IPS DF 6.9 (cell line): ENCODE measurements at places on chromosomes 12 and 14.

- H3K27me3 ChIP-seq, result no peaks in the 10 kb centered on the region
- no peaks in the 10 kb centered on the region for H3K4me1 ChIP-seq
- DNase-seq, result no peak
- H3K27ac ChIP-seq, result no peak overlapping the region
- 0 out of 2 replicates have a peak, but pooled peaks cover 6% of the 10 kb centered on the region for H3K36me3 ChIP-seq
These were observed 13.7 kb downstream of the POMT2 start for GRCh38 chr14:77306851-77307496.

- no peak overlapping the region for H3K4me3 ChIP-seq
- no peak overlapping the region for H3K27ac ChIP-seq
- no peaks in the 10 kb centered on the region for H3K27me3 ChIP-seq
- DNase-seq, result no peak
- H3K4me1 ChIP-seq, result peaks cover 2% of the 10 kb centered on the region; the same call in 1 of the 2 replicates
These were observed 3.7 kb upstream of the FERMT2 start for GRCh38 chr14:52954346-52955214.

DNA sequence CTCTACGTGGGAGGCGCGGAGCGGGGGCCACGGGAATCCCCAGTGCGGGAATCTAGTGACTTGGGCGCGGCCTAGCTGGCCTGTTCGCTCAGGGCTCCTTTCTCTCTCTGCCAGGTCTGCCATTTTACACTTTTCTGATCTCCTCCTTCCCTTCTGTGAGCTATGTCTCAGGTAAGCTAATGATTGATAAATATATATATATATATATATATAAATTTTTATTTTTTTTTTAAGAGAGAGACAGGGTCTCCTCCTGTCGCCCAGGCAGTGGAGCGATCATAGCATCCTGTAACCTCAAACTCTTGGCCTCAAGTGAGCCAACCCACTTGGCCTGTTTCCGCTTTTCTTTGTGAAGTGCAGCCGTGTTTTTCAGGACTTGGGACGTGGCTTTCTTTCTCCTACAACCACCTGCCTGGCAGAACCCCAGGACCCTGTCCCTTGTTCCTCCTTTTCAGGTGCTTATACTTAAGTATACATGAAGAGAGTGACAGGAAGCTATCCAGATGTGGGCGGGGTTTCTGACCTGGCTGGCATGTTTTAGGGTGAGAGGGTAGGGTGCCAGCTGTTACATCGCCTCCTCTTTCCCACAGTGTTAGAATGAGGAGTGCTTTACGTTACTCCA, 547 bp downstream of the ZNF140 start:
- no peak for DNase-seq
- peak overlapping the region; percentile 82 for H3K4me3 ChIP-seq
- H3K36me3 ChIP-seq, result no peaks in the 10 kb centered on the region; the same call in 1 of the 2 replicates
- no peaks in the 10 kb centered on the region for H3K27me3 ChIP-seq

DNA sequence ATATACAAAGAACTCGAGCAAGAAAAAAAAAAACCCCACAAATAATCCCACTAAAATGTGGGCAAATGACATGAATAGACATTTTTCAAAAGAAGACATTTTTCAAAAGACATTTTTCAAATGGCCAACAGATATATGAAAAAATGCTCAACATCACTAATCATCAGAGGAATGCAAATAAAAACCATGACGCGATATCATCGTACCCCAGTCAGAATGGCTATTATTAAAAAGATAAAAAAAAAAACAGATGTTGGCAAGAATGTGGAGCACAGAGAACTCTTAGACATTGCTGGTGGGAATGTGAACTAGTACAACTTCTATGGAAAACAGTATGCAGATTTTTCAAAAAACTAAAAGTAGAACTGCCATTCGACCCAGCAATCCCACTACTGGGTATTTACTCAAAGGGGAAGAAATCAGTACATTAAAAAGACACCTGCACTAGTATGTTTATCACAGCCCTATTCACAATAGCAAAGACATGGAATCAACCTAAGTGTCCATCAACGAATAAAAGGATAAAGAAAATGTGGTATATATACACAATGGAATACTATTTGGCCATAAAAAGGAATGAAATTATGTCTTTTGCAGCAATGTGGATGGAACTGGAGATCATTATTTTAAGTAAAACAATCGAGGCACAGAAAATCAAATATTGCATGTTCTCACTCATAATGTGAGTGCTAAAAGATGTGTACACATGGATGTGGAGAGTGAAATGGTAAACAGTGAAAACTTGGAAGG, 16.3 kb downstream of the ZBTB39 start:
- no peak overlapping the region for H3K27ac ChIP-seq
- no peaks in the 10 kb centered on the region for H3K27me3 ChIP-seq
- no peak overlapping the region for H3K4me3 ChIP-seq
- H3K36me3 ChIP-seq, result no peaks in the 10 kb centered on the region

DNA sequence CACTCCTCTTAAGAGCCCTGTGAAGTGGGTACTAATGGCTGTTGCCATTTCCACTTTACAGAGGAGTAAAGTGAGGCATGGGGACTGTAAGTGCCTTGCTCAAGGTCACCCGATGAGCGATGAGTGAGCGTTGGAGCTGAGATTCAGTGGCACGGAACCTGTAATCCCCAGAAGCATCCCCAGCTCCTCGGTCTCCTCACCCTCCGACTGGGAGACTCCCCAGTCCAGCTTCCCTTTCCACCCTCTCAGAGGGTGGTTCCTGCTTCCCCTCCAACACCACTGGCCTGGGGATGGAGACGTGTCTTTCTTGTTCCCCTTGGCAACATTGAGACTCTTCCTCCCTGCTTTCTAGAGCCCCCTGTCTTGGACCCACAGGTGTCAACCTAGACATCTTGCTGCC, 32.6 kb downstream of the TMEM63C start:
- no peak for DNase-seq
- H3K36me3 ChIP-seq, result no peaks in the 10 kb centered on the region
- H3K4me1 ChIP-seq, result peaks cover 2% of the 10 kb centered on the region; the same call in 1 of the 2 replicates

DNA sequence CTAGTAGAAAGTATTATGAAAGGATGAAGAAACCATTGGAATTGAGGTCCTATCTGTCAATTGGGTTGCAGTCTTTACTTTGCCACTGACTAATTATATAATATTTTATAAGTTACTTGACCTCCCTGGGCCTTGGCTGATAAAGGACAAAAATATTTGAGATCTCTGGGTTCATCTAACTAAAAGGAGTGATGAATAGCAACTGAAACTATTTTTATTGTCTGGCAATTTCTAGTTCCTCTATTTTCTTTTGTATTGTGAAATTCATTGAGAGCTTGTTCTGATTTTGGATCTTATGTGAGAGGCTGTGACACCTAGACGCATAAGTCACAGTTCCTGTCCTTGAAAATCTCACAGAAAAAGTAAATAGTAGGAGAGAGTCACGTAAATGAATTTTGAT, 415.7 kb upstream of the ATP2B1 start:
- no peak for DNase-seq
- no peaks in the 10 kb centered on the region for H3K4me1 ChIP-seq
- no peak overlapping the region for H3K4me3 ChIP-seq
- no peaks in the 10 kb centered on the region for H3K36me3 ChIP-seq
- no peaks in the 10 kb centered on the region for H3K27me3 ChIP-seq

- H3K27me3 ChIP-seq, result peaks cover 8% of the 10 kb centered on the region
- H3K4me3 ChIP-seq, result no peak overlapping the region
- no peak overlapping the region for H3K27ac ChIP-seq
- no peak for DNase-seq
These were observed 5.9 kb upstream of the DEGS2 start for GRCh38 chr14:100165376-100165775.

DNA sequence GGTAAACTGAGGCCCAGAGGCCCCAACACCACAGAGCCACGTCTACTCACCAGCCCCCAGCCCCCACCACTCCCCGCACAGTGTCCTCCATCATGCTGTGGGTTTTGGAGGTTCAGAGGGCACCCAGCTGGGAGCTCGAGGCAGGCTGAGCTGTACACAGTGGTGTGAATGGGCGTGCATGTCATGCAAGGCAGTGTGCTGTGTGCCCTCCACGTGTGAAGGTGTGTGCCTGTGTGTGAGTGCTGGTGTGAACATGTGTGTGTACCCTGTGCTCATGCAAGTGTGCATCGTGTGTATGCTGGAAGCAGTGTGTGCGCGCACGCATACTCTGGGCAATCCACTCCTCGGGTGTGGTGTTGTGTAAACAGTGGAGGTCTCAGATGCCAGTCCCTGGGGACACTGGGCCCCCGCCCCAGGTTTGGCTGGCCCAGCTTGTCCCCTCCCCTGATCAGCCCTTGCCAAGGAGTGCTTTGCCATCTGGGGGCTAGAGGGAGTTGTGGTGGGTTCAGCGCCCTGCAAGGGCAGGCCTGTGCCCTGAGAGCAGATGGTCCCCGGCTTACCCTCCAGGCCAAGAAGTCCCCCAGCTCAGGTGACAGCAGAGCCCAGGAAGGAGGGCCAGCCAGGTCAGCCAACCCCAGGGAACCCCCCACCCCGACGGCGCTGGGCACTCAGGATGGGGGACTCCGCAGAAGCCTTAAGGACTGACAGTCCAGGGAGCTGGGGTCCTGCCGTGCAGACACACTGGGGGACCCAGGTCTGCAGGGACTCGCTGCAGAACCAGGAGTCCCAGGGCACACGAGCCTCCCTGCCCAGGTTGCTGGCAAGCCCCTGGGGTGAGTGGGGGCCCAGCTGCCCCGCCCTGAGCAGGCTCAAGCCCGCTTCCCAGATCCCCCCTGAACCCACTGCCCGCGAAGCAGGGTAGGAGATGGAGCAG, 23.8 kb upstream of the GPR132 start:
- H3K27me3 ChIP-seq, result peaks cover 14% of the 10 kb centered on the region; the same call in 1 of the 2 replicates
- no peaks in the 10 kb centered on the region for H3K36me3 ChIP-seq
- H3K4me3 ChIP-seq, result no peak overlapping the region
- DNase-seq, result no peak
- no peak overlapping the region for H3K27ac ChIP-seq

DNA sequence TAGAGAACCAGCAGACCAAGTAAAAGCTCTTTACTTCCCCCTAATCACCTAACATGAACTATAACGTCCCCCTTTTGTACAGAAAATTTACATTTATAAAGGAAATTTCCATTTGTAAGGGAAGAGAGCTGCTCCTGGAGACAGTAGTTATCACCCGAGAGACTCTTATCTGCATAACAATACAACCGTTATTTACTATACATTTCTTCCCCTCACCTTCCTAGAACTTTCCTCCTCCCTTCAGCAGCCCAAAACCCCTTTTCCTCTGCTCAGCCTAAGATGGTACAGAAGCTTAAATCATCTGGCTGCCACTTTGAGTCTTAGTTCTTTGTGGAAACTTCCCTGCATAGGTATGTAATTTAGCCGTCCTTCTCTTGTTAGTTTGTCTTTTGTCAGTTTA, 40.4 kb upstream of the ETV6 start:
- peak overlapping the region; percentile 2; the same call in 1 of the 2 replicates for H3K4me3 ChIP-seq
- H3K27me3 ChIP-seq, result no peaks in the 10 kb centered on the region
- H3K27ac ChIP-seq, result peak overlapping the region; percentile 85

DNA sequence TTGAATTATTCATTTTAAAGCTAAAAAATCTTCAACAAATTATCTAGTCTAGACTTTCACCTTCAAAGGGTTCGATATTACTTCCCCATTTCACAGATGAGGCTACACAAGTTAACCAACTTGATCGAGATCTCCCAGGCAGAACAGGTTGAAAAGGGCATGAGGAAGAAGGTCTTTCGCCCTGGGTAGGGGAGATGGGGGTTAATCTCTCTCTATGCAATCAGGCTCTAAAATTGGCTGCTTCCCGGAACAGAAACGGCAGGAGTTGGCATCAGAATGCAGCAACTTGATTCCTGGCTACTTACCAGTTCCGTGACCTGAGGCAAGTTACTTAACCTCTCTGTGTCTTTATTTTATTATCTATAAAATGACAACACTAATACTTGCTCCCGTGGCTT, 2.4 kb upstream of the CISTR start:
- peaks cover 12% of the 10 kb centered on the region; the same call in 1 of the 2 replicates for H3K4me1 ChIP-seq
- DNase-seq, result no peak
- peaks cover 48% of the 10 kb centered on the region for H3K27me3 ChIP-seq
- H3K36me3 ChIP-seq, result no peaks in the 10 kb centered on the region
- no peak overlapping the region for H3K4me3 ChIP-seq
- no peak overlapping the region for H3K27ac ChIP-seq

GRCh38 chr12:25421651-25422167, 131.4 kb downstream of the LMNTD1 start:
- H3K36me3 ChIP-seq, result no peaks in the 10 kb centered on the region
- DNase-seq, result no peak
- H3K4me1 ChIP-seq, result no peaks in the 10 kb centered on the region
- H3K27me3 ChIP-seq, result no peaks in the 10 kb centered on the region
- H3K27ac ChIP-seq, result no peak overlapping the region
- no peak overlapping the region for H3K4me3 ChIP-seq

GRCh38 chr14:40098468-40098867, 666.2 kb upstream of the FBXO33 start:
- H3K36me3 ChIP-seq, result no peaks in the 10 kb centered on the region
- no peak overlapping the region for H3K4me3 ChIP-seq
- DNase-seq, result no peak
- H3K27me3 ChIP-seq, result no peaks in the 10 kb centered on the region
- no peaks in the 10 kb centered on the region for H3K4me1 ChIP-seq

GRCh38 chr14:85943192-85943591, 413.2 kb downstream of the FLRT2 start:
- H3K36me3 ChIP-seq, result no peaks in the 10 kb centered on the region
- DNase-seq, result no peak
- H3K27ac ChIP-seq, result no peak overlapping the region
- no peak overlapping the region for H3K4me3 ChIP-seq
- H3K27me3 ChIP-seq, result no peaks in the 10 kb centered on the region
- no peaks in the 10 kb centered on the region for H3K4me1 ChIP-seq

GRCh38 chr14:34965912-34966311, 16.9 kb upstream of the SRP54 start:
- no peaks in the 10 kb centered on the region for H3K27me3 ChIP-seq
- no peaks in the 10 kb centered on the region for H3K4me1 ChIP-seq
- DNase-seq, result no peak

- no peak overlapping the region for H3K27ac ChIP-seq
- peaks cover 2% of the 10 kb centered on the region; the same call in 1 of the 2 replicates for H3K4me1 ChIP-seq
- no peaks in the 10 kb centered on the region for H3K36me3 ChIP-seq
- no peaks in the 10 kb centered on the region for H3K27me3 ChIP-seq
- no peak for DNase-seq
These were observed 444.9 kb upstream of the FOXG1 start for GRCh38 chr14:28321475-28322244.

GRCh38 chr12:67676624-67677023, 28.1 kb downstream of the DYRK2 start:
- no peak overlapping the region for H3K4me3 ChIP-seq
- H3K27me3 ChIP-seq, result no peaks in the 10 kb centered on the region
- H3K27ac ChIP-seq, result no peak overlapping the region
- DNase-seq, result no peak
- peaks cover 2% of the 10 kb centered on the region; the same call in 1 of the 2 replicates for H3K4me1 ChIP-seq
- no peaks in the 10 kb centered on the region for H3K36me3 ChIP-seq

GRCh38 chr12:52023182-52023975, 16.6 kb downstream of the TAMALIN start:
- H3K27me3 ChIP-seq, result peaks cover 2% of the 10 kb centered on the region; the same call in 1 of the 2 replicates
- peak overlapping the region; percentile 48; the same call in 1 of the 2 replicates for H3K4me3 ChIP-seq
- H3K27ac ChIP-seq, result no peak overlapping the region
- no peak for DNase-seq
- peaks cover 5% of the 10 kb centered on the region; the same call in 1 of the 2 replicates for H3K4me1 ChIP-seq
- H3K36me3 ChIP-seq, result no peaks in the 10 kb centered on the region

DNA sequence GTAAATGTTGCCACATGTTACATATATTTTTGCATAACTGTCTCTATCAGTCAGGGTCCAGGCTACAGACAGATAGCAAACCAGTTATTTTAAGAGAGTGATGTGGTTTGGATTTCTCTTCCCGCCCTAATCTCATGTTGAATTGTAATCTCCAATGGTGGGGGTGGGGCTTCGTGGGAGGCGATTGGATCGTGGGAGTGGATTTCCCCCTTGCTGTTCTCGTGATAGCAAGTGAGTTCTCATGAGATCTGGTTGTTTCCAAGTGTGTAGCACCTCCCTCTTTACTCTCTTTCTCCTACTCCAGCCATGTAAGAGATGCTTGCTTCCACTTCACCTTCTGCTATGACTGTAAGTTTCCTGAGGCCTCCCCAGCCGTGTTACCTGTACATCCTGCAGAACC, 704.2 kb upstream of the TBX3 start:
- no peak for DNase-seq
- no peaks in the 10 kb centered on the region for H3K27me3 ChIP-seq
- H3K4me1 ChIP-seq, result no peaks in the 10 kb centered on the region
- H3K36me3 ChIP-seq, result no peaks in the 10 kb centered on the region
- H3K4me3 ChIP-seq, result no peak overlapping the region
